SK-N-SH treated with all-trans-retinoic acid at 6 μM for 48 hours (cell line): ENCODE measurements at places on chromosomes 5 and 9.

GRCh38 chr5:137706841-137707240 lies 29.0 kb downstream of the KLHL3 start:
- no peak for ATAC-seq

- ATAC-seq = no peak
Measured at GRCh38 chr9:9855177-9856078, 757.4 kb downstream of the PTPRD start.

DNA sequence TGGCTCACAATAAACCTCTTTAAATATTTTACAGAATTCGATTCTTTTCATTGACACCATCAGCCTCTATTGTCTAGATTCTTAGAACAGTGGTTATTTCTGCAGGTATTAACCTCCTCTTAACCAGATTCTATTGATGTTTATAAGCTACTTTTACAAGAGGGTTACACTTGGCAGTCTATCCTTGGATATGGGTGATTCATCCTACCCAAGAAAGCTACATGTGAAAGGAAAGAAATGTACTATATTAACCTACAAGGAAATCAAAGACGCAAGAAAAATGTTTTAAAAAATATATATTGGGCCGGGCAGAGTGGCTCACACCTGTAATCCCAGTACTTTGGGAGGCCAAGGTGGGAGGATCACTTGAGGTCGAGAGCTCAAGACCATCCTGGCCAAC lies 16.7 kb downstream of the SLC25A25 start:
- no peak for ATAC-seq

DNA sequence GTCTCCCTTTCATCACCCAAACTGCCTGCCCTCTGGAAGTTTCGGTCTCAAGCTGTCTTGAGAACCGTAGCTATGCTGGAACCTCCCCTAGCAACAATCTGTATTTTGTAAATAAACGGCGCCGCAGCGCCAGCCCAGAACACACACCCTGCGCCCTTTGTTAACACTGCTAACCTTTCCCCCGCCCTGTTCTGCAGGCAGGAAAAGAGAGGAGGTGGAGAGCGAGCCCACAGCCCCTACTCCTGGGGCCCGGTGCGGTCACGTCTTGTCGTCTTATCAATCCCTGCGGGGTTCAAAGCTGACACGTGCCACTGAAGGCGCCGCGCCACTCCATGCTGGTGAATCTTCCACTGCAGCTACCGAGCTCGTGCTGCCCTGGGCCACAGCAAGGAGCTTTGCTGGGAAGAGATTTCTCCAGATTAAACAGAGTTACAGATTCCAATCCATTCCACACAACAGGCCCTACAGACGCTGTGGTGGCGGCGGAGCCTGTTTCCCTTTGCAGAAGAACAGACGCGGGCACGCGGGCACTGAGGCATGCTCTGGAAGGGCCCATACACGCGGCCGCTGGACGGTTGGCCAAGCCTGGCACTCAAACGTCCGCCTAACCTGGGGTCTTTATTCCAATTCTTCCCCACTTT lies 25.3 kb downstream of the ZDHHC11B start:
- no peak for ATAC-seq

GRCh38 chr5:31573494-31574142 lies 41.5 kb downstream of the C5orf22 start:
- ATAC-seq = no peak

DNA sequence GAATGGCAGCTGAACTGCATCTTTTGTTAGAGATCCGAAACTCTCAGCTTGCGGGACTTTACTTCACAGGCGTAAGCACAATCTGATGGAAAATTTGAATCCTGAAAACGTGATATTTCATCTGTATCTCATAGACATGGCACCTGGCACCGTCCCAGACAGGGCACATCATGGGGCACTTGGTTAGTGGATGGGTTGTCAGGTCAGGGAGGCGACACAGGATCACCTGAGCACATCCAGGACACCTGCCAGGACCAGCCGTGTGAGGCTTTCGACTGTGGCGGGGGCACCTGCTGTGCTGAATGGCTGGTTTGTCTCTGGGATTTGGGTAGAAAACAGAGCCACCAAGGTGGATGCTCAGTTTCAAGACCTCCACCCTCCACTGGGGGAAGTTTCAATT lies 11.3 kb upstream of the ZFP62 start:
- no peak for ATAC-seq

DNA sequence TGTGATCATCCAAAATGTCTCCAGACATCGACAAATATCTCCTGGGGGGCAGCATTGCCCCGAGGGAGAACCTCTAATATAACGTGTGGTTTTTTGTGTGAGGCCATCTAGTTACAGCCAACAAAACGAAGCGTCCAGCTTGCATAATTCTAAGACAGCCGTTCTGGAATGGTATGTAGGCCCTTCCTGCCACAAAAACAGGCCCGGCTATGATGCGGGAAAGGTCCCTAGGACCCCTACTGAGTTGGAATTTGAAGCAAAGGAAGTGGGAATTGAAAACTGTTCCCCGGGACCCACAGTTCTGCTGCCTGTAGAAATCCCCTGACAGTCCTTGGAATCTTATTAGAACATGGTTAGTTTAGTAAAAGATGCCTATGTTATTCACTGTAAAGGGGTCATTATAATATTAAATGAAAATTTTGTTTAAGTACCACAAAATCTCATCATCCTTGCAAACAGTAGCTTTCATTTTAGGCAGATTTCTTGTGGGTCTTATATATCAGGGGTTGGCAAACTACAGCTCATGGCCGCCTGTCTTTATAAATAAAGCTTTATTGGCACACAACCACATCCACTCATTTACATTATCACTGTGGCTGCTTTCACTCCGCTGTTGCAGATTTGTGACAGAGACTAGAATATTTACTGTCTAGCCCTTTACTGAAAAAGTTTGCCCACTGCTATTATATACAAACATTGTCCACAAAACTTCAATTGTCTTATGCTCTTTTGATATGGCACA lies 70.7 kb downstream of the MSX2 start:
- no peak for ATAC-seq

- no peak for ATAC-seq
Measured at GRCh38 chr9:136012651-136013050, 51.5 kb upstream of the UBAC1 start.

GRCh38 chr5:160685219-160685618 lies 166.8 kb downstream of the ATP10B start:
- no peak for ATAC-seq

DNA sequence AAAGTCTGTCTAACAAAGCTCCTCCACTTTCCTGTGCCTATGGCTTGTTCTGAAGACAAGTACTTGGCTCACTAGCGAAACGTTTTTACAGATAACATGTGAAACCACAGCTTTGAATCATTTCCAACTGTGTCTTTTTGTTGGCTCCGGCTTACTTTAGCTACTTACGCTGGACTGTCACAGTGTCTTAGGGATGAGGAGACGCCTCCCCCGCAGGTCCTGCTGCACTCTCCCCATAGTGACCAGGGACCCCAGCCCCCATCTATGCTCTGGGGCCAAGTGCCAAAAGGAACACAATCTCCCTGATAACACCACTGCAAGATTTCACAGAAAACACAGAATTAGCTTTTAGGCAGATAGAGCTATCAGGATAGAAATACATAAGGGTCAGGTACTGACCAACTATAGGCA lies 219.1 kb downstream of the ADAMTS6 start:
- peak; percentile 89 for ATAC-seq

DNA sequence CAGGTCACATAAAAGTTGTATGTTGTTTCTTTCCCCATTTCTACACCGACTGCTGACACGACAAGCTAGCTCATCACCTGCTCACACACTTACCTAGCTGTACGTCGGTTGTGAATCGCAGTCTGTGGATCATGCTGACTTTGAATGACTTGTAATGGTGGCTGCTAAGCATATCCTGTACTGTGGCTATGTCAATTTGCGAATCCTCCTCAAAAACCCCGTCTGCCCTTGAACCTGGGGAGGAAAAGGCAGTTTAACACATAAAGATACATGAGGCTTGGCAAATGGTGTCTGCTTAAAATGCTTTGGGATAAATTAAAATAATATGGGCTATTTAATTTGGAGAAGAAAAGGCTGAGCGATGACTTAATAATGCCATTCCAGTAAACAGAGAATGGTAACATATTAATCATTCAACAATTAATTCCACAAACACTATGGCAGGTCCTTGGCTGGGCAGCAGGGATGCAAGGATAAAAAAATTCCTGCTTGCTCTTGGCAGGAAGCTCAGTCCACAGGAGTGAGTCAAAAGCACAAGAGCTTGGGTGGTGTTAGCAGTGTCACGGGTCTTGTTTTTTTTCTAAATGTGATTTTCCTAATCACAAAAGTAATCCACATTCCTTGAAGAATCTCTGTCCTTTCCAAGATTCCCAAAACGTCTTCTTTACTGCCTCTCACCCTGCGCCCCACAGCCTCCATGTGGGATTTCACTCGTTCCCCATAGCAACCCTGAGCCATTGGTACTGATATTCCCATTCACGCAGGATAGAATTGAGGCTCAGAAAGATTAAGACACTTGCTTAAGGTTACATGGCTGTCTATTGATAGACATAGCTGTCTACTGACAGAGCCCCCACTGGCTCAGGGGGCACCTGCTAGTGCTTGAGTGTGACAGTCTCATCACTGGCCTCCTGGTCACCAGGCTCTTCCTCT lies 222.4 kb downstream of the MAPKAP1 start:
- ATAC-seq = peak; percentile 91

DNA sequence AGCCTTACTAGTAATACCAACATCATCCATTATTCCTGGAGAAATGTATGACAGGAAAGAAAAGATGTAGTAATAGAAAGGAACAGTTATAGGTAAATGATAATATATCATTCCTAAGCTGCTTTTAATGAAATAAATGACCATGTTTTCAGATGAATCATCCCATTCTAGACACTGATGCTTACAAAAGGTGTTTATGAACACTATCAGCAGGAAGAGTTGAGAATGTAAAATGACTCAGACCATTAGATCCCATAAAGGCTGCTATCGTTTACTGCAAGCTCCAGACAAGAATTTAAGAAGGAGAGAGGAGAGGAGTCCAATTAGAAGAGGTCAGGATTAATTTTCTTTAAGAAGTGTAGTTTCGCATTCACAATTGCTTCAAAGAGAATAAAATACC lies 1033.5 kb downstream of the EFNA5 start:
- no peak for ATAC-seq

- ATAC-seq = no peak
Measured at GRCh38 chr5:39720136-39720535, 295.4 kb upstream of the DAB2 start.

DNA sequence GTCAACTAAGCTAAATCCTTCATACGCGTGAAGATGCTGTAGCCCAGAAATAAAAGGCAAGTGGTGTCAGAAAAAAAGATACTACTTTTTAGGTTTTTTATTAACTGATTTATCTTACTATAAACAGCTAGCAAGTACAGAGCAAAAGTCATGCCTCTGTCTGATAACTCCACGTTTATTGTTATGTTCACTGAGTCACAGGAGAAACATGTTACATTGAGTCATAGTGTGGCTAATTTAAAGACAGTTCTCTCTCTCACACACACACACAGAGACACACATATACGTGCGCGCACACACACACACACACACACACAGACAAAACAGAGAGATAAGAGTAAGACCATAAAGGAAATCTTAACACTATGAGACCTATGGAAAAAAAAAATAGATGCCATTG lies 770.0 kb upstream of the CDH10 start:
- ATAC-seq = no peak
